ENCODE measurements at places on chromosomes 1 and 21.

- no peak for DNase-seq
These were observed 72.5 kb downstream of the ARHGEF10L start for GRCh38 chr1:17611991-17612390.

- DNase-seq: peak; percentile 41
These were observed 580 bp downstream of the INKA2 start for GRCh38 chr1:111738436-111739193.

DNA sequence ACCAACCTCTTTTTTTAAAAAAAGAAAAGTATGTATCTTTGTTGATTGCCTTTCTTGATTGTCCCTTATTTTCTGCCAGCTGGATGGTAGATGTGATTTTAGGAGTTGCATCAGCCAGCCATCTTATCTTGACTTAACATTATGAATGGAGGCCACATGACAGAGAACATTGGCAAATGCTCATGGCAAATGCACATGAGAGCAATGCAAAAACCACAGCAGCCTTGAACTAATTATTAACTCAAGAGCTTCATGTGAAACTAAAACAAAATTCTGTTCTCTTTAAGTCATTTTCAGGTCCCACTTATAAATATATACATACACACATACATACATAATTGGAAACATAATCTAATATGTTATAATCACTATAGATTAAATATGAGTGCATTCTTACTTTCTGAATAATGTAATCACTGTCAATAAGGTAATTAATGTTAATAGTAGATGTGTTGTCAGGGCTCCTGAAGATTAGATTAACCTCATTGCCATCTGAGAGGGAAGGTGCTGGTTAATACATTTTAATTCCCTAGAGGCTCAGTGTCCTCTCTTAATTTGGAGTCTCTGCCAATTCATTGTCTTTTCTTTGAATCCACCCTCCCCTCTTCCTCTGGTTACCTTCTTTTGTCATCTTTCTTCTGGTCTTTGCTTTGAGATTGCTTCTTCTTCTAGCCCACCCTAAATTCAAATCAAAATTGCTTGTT, 962.2 kb downstream of the ADGRL2 start:
- no peak for DNase-seq

- no peak for DNase-seq
These were observed 15.5 kb upstream of the CITED4 start for GRCh38 chr1:40877698-40878097.

DNA sequence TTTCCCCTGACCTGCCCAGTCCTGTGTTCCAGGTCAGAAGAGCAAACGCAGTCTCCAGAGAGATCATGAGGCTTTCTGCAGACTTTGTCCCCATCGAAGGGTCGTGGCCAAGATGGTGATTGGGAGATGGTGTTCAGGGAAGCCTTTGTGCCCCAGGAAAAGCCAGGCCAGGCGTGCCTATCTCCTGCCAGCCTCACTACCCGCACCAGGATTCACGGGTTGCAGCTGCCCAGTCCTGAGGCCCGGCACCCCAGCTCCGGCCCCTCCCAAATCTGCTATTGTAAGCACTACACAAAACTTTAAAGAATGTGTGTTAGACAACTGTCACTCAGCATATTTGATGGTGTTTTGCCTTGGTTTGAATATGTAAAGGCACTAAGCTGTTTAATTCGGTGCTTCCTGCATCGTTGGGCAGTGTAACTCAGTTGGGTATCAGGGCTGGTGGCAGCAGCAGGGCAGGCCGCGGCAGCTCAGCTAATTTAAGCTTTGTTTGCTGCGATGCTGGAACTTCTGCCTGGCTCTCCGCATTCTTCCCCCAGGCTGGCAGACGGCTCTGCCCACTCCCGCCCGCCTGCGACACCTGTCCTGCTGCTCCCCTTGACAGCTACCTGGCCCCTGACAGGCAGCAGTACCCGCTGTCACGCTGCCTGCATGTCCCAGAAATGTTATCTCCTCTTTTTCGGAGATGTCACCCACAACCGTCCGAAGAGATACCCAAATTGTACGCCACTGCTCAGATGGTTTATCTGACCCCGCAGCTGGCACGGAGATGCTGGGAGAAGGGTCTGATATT, 209.0 kb upstream of the VAMP3 start:
- DNase-seq: no peak

GRCh38 chr1:228336308-228337030, 70.2 kb downstream of the TRIM11 start:
- DNase-seq: no peak

Data from activated naive CD4-positive, alpha-beta T cell treated with anti-CD3 and anti-CD28 coated beads, Interleukin-2, amount 50 U/mL, for 16 hours (primary cell).